ENCODE measurements at places on chromosomes 7 and 10. TPM values are rescaled to one million over a fixed set of nuclear protein-coding genes. Genes with fewer than 3 reads are reported as not detected.

ZNF37A gene
- total RNA-seq: 17.3 TPM

OR2A42 gene
- not detected for total RNA-seq

LRRTM3 gene
- total RNA-seq: 0.33 TPM

WIPF3 gene
- 7.8 TPM for total RNA-seq

SPDYE6 gene
- not detected for total RNA-seq

Measured in esophagus muscularis mucosa (tissue), 4 donors.